Stimulated activated CD8-positive, alpha-beta memory T cell treated with anti-CD3 and anti-CD28 coated beads, Interleukin-4, amount 100 ng/mL, for 4 hours (primary cell): ENCODE measurements at places on chromosomes 16 and 17.

DNA sequence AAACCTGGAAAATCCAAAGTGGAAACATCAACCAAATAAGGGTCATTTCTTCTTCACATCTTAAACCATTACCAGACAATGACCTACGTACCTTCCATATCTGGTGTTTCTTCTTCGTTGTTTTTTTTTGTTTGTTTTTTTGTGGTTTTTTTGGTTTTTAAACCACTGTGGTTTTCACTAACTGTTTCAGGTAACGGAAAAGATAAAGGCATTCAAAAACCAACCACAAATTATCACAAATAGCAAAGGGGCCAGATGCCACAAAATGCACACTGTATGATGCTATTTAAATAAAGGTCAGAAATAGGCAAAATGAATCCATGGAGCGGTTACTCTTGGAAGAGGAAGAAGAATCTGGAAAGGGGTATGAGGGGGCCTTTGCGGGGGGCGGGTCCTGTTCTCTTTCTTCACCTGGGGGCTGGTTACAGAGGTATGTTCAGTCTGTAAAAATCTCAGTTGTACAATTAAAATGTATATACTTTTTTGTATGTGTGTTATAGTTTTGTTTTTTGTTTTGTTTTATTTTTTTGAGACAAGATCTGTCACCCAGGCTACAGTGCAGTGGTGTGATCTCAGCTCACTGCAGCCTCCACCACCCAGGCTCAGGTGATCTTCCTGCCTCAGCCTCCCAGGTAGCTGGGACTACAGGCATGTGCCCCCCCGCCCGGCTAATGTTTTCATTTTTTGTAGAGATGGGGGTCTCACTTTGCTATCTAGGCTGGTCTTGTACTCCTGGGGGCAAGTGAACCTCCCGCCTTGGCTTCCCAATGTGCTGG lies 29.6 kb downstream of the LITAF start:
- no peak for DNase-seq

DNA sequence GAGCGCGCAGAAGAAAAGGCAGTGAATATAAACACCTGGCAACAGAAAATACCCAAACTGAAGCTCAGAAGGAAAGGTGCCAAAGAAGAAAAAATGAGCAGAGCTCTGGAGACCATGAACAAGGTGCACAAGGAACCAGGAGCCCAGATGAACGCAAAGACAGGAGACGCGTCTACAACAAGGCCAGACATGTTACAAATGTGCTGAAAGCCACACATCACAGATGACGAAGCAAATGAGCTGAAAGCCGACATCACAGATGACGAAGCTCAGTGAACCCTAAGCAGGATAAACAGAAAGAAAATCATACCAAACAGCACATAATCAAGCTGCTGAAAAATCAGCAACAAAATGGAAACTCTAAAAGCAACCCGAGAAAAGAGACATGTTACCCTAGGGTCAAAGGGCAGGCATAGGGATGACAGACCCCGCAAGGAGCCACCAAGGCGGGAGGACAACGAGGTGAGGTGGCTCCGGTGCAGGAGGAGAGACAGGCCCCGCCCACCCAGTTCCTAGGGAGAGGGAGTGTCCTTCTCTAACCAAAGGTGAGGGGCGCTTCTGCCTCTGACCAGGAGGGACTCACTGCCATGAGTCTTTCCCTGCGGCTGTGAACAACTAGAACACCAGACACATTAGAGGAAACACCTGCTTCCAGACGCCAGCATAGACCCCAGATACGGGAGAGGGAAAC lies 39.1 kb downstream of the CCDC57 start:
- no peak for DNase-seq

DNA sequence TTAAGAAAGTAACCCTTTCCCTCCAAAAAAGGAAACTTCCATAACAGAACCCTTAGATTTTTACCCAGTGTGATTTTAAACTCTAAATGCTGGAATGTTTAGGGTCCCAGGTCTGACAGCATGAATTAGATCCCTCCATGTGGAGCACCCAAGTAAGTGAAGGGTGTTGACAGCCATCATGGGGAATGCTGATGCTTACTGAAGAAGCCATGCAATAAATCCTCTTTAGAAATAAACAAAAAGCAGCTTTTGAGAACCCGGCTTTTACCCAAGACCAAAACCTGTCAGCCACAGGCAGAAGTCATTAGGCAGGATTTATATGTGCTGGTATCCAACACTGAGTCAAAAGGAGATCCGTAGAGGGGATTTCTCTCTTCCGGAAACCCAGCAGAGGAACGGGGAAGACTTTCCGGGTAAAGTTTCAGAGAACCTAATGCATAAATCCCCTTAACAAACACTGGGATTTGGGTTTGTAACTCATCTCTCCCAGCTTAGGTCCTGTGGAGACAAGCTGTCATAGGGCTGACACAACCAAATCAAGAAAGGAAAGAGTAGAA lies 287.5 kb downstream of the IRX3 start:
- no peak for DNase-seq

GRCh38 chr17:30379303-30379902 lies 676 bp downstream of the CPD start:
- no peak for DNase-seq

DNA sequence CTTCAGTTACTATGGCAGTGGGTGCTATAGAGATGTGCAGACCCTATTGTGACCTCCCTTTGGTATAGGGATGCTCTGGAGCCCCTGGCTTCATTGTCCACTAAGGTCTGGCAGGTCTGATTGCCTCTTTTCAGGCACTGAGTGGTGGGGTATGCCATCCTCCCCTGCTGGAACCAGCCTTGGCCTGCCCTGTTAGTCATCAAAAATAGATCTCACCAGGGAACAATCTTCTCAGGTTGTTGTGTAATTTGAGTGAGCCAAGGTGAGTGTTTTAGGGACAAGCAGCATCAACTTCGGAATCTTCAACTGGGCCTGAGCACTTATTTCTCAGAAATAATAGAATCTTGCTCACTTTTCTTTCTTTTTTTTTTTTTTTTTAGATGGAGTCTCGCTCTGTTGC lies 19.6 kb downstream of the HMOX2 start:
- no peak for DNase-seq

DNA sequence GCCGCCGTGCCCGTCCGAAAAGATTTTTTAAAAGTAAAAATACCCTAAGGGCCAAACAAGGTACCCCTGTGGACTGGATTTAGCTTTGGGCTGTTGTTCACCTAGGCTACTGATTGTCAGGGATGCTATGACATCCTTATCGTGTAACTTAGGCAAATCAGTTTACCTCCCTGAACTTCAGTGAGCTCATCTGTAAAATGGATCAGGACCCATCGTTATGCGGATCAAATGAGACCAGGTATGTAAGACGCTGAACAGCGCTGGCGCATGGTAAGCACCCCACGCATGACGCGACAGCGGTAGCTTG lies 658 bp upstream of the ZNF771 start:
- DNase-seq: no peak

DNA sequence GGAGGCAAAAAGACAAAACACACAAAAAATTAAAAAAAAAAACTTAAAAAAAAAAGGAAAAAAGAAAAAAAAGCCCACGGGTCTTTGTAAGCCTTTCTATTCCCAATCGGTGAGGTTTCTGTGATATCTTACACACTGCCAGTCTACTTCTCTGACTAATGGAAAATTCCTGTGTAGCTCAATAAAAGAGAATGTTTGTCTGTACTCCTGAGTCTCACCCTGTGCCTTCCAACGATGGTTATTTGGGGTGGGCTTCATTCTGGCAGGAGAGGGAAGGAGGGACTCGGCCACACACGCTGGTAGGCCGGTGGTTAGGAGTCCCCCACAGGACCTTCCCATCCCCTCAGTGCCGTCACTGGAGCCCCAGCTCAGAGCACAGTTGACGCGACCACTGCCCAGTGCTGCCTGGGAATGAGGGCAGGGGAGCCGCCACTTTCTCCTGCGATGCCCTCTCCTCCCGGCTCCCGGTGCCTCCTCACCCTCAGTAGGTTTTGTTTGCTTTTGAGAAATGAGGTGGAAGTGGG lies 68.0 kb downstream of the AMFR start:
- no peak for DNase-seq

- no peak for DNase-seq
Measured at GRCh38 chr17:17880577-17881196, 43.9 kb upstream of the SREBF1 start.
